COLO829 (cell line): ENCODE measurements at places on chromosomes 4 and X.

- no peak for DNase-seq
Measured at GRCh38 chr4:141788169-141788915, 152.0 kb downstream of the IL15 start.

- DNase-seq, result no peak
Measured at GRCh38 chr4:88320224-88320779, 35.9 kb upstream of the PPM1K start.

GRCh38 chrX:136168929-136169735, 21.8 kb downstream of the FHL1 start:
- DNase-seq, result peak; percentile 35

DNA sequence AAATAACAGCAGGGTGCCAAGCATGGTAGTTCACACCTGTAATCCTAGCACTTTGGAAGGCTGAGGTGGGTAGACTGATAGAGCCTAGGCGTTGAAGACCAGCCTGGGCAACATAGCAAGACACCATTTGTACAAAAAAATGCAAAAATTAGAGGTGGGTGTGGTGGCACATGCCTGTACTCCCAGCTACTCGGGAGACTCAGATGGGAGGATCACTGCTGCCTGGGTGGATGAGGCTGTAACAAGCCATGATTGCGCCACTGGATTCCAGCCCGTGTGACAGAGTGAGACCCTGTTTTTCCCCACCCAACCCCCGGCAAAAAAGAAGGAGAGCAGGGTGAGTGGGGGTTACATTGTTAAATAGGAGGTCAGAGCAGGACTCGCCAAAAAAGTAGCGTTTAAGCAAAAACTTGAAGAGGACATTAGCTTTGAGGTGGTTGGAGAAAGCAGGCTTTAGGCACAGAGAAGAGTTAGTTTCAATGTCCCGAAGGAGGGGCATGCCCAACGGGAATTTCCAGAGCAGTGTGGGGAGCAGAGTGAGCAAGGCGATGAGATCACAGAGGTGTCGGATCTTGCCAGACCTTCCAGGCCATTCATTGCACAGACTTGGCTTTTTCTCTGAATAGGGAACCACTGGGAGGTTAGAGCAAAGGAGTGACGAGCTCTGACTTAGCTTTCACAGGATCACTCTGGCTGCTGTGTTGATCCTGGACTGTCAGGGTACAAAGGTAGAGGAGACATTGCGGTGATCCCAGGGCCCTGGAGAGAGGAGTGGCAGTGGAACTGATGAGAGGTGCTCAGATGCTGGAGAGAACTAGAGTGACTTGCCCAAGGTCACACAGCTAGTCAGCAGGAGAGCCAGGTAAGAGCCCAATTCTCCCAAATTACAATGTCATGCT, 70.6 kb downstream of the TRAPPC11 start:
- no peak for DNase-seq

GRCh38 chr4:152660526-152660925, 19.3 kb downstream of the TMEM154 start:
- DNase-seq, result no peak
